Mesenchymal stem cell (in vitro differentiated cells and primary cell): ENCODE measurements at places on chromosomes 11 and 22.

DNA sequence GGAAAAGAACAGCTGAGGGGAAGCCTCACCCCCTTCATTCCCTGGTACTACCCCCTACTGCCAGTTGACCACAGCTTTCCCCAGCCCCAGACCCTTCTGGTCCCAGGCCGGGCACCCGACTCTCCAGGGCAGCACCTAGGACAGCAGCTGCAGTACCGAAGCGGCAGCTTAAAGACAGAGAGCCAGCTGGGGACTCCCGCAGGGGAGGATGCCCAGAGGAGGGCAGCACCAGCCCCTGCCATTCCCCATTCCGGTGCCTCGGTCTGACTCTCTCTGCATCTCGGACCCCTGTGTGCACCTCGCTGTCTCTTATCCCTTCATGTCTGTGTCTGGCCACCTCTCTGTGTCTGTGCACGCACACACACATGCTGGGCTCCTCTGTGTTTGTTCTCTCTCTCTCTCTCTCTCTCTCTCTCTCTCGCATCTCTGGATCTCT lies 9.4 kb downstream of the IGSF9B start:
- DNase-seq: peak; percentile 16

GRCh38 chr11:45928535-45929215 lies 6.2 kb downstream of the LARGE2 start:
- no peak for DNase-seq

- peak; percentile 37 for DNase-seq
These were observed 753 bp upstream of the PPARA start for GRCh38 chr22:46149512-46150033.

DNA sequence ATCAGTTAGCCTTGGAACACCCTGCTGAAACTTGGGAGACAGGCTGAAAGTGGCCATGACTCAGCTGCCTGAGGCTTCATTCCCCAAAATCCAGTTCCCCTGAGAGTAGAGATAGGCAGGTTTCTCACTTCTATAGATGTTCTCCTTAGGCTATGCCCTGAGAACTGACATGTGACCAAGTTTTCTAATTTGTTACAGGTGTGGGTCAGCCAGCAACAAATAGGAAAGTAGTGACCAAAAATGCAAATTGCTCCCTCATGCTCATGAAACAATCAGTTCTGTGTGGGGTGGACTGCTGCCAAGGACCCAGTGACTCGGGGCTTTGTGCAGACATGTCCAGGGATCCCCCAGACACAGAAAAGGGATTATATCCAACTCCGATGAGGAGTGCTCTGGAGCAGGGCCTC lies 7.3 kb upstream of the CCDC15 start:
- no peak for DNase-seq

- peak; percentile 64 for DNase-seq
These were observed 39.1 kb downstream of the MMP27 start for GRCh38 chr11:102666331-102666957.

GRCh38 chr11:7272373-7272772 lies 20.7 kb downstream of the SYT9 start:
- no peak for DNase-seq

DNA sequence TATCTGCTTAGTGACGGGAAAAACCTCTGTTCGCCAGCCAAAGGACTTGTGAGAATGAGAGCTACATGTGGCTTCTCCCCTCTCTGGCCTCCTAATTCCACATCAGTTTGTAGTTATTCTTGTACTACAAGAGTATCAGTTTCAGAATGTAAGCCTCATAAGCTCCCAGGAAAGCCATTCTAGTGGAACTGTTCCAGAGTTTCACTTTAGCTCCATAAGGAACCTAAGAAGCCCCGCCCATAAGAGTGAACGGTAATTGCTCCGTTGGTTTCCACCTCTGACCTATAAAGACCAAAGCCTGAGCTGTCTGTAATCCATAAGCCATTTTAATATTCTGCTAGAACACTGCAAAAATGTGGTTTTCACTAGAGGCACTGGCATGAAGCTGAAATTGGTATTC lies 53.0 kb downstream of the SIK3 start:
- DNase-seq: peak; percentile 45

DNA sequence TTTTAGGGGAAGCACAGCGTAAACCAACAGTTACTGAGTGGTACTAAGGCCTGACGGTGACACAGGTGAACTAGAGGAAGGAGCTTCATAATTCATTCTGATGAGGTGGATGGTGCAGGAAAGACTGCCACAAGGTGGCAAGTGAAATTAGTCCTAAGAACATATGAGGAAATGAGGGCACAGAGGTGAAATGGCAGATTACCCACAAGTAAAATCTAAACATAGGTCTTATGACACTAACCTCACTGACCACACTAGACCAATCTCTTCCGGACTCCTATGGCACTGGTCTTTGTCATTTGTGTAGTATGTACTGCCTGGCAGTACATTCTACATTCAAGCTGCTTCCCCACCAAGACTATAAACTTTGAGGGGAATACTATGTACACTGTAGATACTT lies 20.2 kb downstream of the GAB2 start:
- DNase-seq: peak; percentile 32

DNA sequence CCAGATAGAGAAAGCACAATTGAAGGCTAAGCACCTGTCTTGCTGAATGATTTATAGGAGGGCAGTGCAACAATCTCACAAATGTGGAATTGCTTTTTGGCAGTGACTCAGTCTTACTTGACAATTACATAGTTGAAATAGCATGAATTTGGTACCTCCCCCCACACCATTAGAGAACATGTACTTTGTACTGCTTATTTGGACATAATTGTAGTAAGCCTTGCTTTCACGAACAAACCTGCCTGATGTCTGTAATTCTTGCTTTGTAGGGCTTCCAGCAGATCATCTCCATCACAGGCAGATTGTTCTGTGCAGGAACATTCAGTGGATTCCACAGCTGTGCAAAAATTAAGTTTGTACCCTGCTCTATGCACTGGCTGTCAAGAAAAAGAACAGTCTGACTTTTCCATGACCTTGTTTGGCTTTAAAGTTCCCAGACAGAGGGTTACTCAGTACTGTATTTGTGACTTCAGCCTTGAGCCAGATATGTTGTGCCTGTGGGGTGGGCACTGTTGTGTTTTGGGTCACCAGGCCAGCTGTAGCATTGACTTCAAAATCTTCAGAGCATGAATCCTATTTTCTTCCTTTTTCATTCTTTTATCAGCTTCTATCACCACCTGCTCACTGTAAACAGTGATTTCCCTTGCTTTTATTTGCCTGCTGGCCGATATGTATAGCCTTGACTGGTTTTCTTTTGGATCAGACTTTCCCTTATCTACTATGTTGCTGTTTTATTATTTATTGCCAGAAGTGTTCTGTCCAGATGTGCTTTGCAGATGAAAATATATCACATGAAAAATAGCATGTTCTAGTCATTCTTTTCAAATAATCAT lies 941.0 kb upstream of the CHORDC1 start:
- DNase-seq: peak; percentile 47

DNA sequence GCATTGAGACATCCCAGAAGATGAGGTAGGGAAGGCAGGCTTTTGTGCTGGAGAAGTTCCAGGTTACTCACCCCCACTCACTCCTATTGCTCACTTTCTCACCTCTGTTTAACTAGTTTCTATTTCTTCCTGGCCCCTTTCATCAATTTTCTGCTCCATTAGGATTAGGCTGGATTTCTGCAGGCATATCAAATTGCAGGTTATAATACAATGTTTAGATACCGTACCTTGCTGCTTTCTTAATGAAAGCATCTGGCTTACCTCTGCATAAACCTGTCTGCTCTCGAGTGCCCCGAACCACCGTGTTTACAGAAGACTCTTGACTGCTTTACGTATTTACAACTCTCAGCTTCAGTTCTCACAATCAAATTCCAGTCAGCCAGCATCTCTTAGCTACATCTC lies 173.7 kb downstream of the ADAMTS15 start:
- DNase-seq: peak; percentile 56

- peak; percentile 94 for DNase-seq
These were observed 59.4 kb upstream of the A4GALT start for GRCh38 chr22:42780070-42780540.

- no peak for DNase-seq
These were observed 80.5 kb downstream of the CLPB start for GRCh38 chr11:72353861-72354260.

DNA sequence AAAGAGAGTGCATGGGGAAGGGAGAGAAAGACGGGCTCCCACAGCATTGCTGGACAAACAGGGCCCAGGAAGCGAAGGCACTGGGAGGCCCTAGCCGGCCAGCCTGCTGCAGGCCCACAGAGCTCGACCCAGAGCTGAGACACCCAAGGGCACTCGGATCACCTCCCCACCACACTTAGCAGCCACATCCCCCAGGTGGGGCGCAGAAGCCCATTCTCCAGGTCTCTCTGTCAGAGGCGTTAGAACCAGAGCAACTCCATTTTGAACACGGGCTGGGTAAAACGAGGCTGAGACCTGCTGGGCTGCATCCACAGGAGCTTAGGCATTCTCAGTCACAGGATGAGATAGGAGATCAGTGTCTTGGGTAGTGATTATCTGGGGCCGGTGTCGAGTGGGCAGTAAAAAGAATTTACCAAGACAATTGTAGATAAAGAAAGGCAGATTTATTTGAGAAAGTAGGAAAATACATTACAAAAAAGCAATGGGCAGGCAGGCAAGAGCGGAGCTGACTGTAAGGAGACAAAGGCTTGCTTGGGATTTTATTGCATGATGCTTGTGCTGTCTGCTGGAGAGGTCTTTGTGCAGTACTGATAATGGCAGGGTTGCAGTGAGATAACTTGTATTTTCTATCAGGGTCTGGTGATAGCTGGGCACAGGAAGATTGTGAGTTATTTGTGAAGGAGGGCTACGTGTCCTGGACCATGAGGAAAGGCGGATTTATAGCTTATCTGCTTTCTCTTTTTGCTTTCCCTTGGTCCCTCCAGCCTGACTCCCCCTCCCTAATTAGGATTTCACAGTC lies 13.4 kb upstream of the CAPN5 start:
- no peak for DNase-seq

DNA sequence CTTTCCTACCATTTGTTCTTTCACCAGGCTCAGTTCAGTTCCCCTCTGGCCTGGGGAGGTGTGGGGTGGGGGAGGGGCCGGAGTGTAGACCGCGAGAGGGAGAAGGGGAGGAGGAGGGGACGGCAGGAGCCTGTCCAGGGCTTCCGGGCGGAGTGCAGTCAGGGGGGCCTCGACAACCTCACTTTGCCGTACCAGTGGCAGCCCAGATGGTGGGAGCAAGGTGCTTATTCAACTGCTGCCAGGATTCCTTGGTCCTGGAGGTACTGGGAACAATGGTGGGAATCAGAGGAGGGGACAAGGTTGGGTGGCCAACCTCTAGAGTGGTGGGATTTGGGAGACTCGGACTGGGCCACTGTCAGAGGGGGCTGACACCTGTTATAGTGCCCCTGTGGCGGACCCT lies 1.2 kb downstream of the BACE1 start:
- peak; percentile 27 for DNase-seq

DNA sequence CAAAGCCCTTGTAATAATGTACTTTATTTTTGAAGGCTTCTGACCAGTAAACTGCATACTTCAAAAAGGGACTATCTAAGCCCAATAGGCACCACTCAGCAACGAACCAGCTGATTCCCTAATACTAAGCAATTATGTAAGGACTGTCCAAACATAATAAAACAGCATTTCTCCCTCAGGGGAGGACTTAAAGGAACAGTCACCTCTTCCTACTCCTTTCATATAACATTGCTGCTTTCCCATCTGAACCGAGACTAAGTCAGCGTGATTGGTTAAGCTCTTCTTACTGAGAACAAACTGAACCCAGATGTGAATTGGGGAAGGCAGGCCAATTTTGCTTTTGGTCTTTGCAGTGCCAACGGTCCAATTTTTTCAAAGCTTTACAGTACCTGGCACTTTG lies 420.0 kb downstream of the METTL15 start:
- DNase-seq: no peak

GRCh38 chr11:104524254-104524653 lies 360.3 kb upstream of the PDGFD start:
- DNase-seq: no peak

DNA sequence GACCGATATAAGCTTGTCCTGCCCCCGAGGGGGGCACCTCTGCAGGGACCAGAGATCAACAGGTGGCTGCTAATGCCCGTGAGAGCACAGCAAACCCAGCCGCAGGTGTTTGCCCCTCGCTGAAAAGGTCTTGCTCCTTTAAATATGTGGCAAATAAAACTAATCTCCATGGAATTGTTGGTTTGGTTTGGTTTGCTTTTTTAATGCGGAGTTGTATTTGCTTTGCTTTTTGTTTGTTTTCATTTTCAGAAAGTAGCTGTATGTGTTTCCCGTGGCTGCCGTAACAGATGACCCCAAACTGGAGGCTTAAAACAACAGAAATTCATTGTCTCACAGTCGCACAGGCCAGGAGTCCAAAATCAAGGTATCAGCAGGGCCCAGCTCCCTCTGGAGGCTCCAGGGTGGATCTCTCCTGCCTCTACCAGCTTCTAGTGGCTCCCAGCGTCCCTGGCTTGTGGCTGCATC lies 93.0 kb downstream of the CELSR1 start:
- no peak for DNase-seq

DNA sequence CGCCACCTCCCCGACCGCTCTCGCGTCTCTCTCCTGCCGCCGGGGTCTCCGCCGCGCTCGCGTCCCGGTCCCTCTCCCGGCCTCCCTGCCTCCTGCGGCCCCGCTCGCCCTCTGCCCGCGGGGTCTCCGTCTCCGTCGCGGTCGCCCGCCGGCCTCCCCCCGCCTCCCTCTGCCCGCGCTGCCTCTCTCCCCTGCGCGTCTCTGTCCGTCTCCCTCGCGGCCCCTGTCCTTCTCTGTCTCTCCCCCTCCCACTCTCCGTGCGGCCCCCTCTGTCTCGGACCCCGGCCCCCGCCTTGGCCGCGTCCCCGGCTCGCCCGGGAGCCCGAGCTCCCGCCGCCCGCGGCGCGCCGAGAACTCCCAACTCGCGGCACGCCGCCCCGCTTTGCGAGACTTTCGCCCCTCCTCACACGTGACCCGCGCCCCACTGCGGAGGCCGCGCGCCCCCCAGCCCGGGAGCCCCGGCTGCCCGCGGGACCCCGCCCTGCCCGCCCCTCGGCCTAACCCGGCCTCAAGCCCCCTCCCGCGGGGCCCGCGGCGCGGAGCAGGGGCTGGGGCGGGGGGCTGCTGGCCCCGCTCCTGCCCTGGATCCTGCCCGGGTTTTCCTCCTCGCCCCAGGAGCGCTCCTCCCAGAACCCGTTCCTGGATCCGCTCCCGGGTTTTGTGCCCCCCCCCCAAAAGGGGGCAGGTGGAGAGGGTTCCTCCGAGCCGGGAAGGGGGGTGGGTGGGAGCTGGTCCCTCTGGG lies 702 bp upstream of the KCNJ4 start:
- peak; percentile 52 for DNase-seq

GRCh38 chr11:86116386-86116726 lies 47.5 kb upstream of the PICALM start:
- DNase-seq: peak; percentile 38

- no peak for DNase-seq
These were observed 11.1 kb downstream of the FOLR3 start for GRCh38 chr11:72146625-72147024.
